ENCODE measurements at places on chromosomes 4 and X.
A peak's percentile ranks its signal among the peaks of the same experiment; 100 is the strongest.

DNA sequence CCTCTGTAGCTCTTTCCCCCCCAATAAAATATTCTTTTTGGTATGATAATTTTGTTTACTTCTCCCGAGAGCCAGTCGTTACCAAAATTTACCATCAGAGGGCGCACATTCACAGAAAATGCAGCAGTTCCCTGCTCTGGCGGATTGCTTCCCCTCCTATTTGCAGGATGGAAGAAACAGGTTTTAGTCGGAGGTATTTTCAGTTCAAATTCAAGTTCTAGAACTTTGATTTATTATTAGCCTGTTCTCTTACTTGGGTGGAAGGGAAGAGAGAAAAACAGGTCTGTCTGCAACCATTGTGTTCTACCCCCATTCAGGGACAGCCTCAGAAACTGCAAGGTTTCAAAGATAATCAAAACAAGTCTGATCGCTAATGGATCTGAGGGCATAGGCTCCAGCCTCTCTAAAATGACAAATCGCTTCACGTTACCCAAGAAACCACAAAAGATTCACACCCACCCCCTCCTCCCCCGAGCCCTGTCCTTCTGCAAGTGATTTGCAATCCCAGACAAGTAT, 263.8 kb upstream of the RPS6KA3 start:
- DNase-seq: peak; percentile 35

DNA sequence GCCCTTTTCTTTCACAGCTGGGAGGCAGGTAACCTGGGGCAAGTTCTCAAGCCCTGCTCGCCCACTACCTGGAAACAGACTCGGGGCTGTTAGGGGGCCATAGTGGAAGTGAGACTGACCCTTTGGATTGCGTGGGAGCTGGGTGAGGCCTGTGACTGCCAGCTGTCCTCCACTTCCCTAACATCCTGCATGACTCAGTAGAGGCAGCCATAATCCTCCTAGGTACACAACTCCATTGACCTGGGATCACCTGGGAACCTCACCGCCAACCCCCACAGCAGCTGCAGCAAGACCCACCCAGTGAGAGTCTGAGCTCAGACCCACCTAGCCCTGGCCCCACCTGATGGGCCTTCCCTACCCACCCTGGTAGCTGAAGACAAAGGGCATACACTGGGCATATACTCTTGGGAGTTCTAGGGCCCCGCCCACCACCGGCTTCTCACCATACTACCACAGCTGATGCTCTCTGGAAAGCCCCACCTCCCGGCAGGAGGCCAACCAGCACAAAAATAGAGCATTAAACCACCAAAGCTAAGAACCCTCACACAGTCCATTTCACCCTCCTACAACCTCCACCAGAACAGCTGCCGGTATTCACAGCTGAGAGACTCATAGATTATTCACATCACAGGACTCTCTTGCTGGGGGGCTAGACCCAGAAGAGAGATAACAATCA, 61.1 kb upstream of the DCTD start:
- DNase-seq: no peak

- DNase-seq: no peak
These were observed 137.5 kb downstream of the ZNF674 start for GRCh38 chrX:46407753-46408130.

GRCh38 chrX:78886550-78886949, 58.6 kb upstream of the P2RY10 start:
- no peak for DNase-seq

DNA sequence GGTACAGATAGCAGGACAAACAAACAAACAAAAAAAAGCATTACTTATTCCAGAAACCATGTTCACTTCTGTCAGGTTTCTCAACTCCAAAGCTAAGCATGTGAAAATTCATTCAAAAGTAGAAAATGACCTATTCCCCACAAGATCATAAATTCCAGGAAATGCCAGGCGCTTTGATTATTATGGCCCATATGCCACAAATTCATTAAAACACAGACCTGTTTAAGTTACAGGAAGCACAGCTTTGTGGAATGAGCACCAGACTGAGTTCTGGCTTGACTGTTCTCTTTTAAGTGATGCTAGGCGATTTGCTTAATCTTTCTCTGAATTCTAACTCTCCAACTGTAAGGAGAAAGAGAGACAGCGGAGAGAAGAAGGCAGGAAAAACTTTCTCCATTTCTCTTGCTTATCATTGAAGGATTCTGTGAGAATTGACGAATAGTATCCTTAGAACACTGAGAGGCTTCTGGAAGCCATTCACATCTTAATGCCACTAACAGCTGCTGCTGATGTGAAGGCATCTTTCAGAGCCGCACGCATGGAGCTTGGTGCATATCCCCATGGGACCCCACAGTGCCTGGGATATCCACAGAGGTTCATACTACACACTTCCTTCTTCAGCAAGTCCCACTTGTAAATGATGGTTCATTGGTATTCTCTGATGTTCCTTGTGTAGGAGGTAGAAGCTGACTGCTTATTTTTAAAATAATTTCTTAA, 138.0 kb downstream of the ZNF674 start:
- no peak for DNase-seq

- no peak for DNase-seq
These were observed 3.0 kb downstream of the ATP8A1 start for GRCh38 chr4:42653626-42654560.

DNA sequence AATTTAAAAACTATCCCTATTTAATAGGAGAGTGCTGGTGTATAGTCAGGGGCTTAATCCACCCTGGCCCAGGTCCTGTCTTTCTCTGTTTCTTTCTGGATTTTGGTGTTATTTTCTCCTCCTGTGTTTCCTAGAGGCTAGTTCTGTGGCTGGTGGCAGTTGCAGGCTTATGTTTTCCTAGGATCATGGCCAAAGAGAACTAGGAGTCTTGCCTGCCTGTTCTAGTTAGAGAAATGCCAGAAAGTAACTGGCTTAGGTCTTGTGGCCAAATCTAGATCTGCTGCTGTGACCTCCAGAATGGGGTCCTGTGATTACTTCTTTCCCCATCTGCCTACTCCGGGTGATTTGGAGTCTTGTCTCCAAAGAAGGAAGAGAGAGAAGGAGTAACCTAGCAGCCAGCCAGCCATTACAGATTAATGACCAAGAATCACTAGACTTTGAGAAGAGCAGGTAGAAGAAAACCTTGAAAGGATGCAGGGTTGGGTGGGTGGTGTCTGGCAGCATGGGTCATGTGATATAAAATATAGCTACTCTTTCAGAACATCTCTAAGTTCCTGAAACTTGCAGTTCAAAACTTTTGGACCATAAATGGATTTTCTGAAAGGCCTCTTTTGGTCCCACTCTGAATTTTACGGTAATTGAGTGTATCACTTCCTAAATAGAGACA, 117.9 kb downstream of the STIM2 start:
- DNase-seq: no peak

DNA sequence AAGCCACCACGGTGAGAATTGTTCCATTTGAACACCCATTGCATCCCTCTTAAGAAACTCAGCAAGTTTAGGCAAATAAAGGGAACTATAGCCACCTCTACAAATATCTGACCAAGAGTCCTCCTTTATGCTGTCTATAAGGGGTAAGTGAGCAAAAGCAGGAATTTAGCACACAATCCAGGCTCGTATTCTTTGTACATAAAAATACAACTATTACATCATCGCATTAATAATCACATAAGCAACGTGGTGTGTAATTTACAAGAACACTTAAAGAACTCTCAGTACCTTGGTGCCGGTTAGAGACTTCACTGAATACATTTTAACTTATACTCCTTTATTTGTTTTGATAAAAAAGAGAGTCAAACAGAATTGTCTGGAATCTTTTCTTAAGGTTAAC, 38.8 kb downstream of the PALLD start:
- DNase-seq: no peak

DNA sequence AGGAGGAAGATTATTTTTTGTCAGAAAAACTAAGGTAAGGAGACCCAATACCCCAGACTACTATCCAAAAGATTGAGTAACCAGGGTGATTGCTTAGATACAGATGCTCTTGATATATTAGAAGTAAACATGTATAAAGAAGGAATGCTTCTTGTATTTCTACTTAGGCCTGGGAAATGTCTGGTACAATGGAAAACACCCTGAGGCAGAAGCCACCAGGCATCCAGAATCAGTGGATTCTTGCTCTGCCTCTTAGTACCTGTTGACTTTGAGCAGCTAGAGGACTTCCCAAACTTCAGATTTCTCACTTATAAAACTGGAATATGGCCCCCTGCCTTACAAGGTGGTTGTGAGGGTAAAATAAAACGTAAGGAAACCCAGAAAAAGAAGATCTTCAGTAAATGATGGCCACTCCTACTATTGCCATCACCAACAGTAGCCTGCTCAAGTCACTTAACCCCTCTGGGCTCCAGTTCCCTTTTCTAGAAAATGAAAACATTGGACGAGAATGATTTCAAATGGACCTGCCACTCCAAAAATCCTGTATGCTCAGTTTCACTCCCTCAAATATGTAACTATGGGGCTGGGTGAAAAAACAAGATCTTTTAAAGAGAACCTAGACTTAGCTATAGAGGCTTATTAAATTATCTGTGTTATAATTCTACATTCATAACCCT, 56.6 kb downstream of the AMELX start:
- DNase-seq: no peak

DNA sequence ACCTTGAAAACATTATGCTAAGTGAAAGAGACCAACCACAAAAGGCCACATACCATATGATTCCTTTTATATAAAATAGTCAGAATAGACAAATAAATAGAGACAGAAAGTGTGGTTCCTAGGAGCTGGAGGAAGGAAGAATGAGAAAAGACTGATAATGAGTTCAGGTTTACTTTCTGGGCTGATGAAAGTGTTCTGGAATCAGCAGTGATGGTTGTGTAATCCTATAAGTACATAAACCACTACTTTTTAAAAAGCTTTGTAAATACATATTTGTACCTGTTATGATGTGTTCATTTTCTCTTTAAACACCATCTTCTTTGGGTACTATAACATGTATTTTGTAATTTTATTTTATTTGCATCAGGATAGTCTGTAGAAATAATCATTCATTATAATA, 20.6 kb downstream of the PIR start:
- DNase-seq: no peak

DNA sequence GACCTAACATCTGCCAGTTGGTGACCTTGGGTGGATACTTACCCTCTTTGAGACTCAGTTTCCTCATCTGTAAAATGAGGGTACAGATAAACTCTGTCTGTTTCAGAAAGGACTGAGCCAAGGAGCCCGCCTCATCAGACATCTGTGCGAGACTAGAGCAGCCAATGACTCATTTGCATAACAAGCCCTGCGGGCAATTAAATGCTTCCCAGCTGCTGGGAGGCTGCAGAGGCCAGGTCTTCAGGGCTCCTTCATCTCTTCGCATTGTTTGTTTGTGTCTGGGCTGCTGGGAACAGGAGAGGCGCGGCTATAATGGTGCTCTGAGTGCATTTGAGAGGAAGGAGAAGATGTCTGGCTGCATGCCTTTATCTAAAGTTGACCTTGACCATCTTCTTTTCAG, 85.0 kb downstream of the ADRA2C start:
- no peak for DNase-seq

DNA sequence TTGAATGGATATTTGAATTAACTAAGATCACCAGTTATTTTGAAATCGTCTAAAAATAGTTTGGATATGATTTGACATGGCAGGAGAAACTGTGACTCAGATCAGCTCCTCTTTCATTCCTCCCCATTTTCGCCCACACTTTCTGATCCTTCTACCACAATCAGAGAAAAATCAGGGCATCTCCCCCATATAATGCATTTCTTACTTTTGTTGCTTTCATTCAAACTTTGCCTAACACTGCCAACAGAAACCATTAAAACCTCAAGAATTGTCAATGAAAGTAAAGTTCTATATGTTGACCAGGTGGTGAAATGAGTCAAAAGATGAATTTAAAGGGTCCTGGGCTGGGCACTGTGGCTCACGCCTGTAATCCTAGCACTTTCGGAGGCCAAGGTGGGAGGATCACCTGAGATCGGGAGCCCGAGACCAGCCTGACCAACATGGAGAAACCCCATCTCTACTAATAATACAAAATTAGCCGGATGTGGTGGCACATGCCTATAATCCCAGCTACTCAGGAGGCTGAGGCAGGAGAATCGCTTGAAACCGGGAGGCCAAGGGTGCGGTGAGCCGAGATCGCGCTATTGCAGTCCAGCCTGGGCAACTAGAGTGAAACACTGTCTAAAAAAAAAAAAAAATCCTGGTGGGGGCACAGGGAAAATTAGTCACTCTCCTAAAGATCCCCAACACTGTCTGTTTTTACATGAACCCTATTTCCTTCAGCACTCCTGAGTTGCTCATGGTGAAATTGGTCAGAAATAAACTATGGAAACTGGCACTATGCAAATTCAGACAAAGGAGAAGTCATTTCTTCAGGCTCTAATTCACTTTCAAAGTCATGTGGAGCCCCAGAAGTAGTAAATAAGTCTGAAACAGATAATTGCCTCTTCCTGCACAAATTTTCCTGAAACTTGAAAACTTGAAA, 122.8 kb upstream of the NOCT start:
- DNase-seq: no peak

DNA sequence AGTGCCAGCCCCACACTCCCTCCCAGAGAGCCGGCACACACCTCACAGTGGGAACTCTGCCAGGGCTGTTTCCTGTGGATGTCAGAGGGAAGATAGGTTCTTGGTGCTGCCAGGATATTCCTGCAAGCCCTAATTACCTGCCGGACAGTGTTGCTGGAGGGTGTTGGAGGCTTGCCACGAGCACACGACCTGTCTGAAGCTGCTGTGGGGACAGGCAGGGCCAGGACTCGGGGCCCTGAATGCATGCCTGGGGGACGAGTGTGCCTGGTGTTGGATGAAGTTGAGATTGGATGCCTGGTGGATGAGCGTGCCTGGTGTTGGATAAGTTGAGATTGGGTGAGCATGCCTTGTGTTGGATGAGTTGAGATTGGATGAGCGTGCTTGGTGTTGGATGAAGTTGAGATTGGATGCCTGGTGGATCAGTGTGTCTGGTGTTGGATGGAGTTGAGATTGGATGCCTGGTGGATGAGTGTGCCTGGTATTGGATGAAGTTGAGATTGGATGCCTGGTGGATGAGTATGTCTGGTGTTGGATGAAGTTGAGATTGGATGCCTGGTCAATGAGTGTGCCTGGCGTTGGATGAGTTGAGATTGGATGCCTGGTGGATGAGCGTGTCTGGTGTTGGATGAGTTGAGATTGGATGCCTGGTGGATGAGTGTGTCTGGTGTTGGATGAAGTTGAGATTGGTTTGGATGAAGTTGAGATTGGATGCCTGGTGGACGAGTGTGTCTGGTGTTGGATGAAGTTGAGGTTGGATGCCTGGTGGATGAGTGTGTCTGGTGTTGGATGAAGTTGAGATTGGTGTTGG, 23.2 kb upstream of the UVSSA start:
- DNase-seq: no peak

DNA sequence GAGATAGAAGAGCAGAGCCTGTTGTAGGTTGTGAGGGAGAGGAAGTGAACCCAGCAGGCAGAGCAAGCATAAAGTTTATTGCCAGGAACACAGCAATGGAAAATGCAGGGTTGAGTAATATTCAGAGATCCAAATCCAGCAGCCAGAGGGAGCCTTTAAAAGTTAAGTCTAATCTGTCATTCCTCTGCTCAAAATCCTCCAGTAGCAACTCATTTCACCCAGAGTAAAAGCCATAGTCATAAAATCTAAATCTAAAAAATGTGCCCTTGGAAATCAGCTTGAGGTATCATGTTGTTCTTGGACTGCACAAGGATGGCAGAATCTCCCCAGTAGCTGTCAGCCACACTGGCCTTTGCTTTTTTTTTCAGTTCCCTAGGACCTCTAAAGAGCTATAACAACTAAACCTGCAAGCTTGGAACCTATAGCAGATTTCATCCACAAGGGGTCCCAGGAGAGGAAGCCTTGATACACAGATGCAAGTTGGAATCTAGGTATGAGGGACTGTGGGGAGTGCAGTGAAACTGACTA, 62.9 kb upstream of the FRAS1 start:
- DNase-seq: no peak

All from activated T-cell treated with anti-CD3 and anti-CD28 coated beads for 1 hour (primary cell).